Transverse colon (tissue), 4 donors: ENCODE measurements at places on chromosomes 12 and 14. TPM values are rescaled to one million over a fixed set of nuclear protein-coding genes. Genes with fewer than 3 reads are reported as not detected.

DNA sequence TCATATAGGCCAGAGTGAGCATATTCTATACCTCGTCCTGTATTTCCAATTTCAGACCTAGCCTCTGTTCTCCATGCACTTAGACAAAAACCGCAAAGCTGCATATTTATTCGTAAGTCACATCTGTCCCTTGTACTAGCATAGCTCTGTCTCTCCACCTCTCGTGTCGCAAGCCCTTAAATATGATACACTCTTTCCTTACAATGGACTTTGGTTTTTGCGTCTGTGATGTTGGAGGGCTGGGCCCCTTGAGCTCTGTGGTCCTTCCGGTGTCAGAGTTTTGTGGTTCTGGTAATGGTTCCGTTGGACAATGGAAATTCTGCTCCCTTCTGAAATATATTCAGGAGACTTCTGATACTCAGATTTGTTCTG is 11.3 kb downstream of the PRKCH start:
- H3K4me1 ChIP-seq: no peaks in the 10 kb centered on the region
- no peaks in the 10 kb centered on the region for H3K27me3 ChIP-seq
- no peak for DNase-seq
- peak overlapping the region; percentile 24 for H3K27ac ChIP-seq
- no peaks in the 10 kb centered on the region for H3K36me3 ChIP-seq

DNA sequence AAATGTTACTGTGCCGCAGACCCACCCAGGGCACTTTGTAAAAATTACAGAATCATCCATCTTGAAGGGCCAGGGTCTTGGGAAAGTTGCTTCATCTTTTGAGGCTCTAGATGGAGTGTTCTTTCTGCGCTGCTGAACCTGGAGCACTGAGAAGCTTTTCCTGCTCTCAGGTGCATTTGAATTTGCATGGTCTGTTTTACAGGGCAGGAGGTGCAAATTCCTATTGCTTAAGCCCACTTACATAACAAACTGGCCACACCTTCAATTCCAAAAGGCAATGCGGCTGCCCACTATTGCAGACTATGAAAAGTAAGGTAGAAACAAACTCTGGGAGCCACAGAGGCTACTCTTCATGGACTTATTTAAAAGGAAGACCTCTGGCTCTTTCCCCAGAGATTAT is 254.8 kb downstream of the CACNA1C start:
- no peaks in the 10 kb centered on the region for H3K4me1 ChIP-seq
- no peaks in the 10 kb centered on the region for H3K36me3 ChIP-seq
- no peak overlapping the region for H3K27ac ChIP-seq

Gene CELA1
- total RNA-seq: not detected

Gene APOF
- total RNA-seq: not detected

DNA sequence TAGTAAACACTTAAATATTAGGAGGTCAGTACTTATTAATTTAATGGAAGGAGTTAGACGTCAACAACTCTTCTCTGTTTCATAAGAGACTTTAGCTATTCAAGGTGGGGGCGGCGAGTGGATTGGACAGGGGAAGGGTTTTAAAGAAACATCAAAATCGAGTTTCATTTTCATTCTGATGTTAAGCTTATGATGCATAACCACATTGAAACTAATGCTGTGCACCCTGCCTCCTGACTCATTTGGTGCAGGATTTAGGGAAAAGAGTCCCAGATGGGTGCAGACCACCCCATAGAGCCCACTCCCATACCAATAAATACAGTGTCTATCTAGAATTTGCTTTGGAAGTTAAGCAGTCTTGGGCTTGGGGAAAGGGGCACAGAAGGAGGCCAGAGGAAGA is 7.4 kb downstream of the ZBTB39 start:
- no peak overlapping the region for H3K4me3 ChIP-seq
- no peaks in the 10 kb centered on the region for H3K27me3 ChIP-seq
- H3K4me1 ChIP-seq: peaks cover 8% of the 10 kb centered on the region
- H3K36me3 ChIP-seq: peaks cover 8% of the 10 kb centered on the region
- H3K27ac ChIP-seq: no peak overlapping the region

Gene CKB
- 1,540 TPM for total RNA-seq

- no peaks in the 10 kb centered on the region for H3K36me3 ChIP-seq
- no peaks in the 10 kb centered on the region for H3K27me3 ChIP-seq
- peak overlapping the region; percentile 99 for H3K27ac ChIP-seq
- peaks cover 31% of the 10 kb centered on the region for H3K4me1 ChIP-seq
- peak; percentile 29 for DNase-seq
- peak overlapping the region; percentile 50 for H3K4me3 ChIP-seq
Measured at GRCh38 chr12:14768823-14769405, 34.4 kb downstream of the WBP11 start.

Gene FITM1
- not detected for total RNA-seq

DNA sequence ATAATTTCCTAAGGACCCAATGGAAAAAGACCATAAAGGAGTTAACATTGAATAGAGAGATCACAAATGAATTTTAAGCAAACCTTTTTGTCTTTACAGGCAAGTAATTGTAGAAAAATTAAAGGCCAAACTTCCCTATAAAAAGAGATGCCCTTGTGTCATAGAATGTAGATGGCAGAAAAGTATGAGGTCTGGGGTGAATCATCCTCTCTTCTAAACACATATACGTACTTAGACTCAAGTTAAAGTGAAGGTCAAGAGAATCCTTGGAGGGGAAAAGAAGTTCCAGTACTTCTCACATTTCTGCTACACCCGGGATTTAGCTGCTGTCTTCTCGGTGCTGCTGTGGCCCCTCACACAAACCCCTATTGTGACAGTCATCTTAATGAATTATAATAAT is 116.2 kb upstream of the ARID2 start:
- no peaks in the 10 kb centered on the region for H3K4me1 ChIP-seq
- no peaks in the 10 kb centered on the region for H3K27me3 ChIP-seq
- no peak for DNase-seq

Gene PIANP
- total RNA-seq: not detected

Gene TAS2R31
- total RNA-seq: 12.9 TPM

Gene NOVA1
- 3.1 TPM for total RNA-seq

GRCh38 chr14:74917646-74918081 is 5.4 kb downstream of the RPS6KL1 start:
- no peak overlapping the region for H3K27ac ChIP-seq
- no peak overlapping the region for H3K4me3 ChIP-seq
- H3K27me3 ChIP-seq: no peaks in the 10 kb centered on the region
- no peaks in the 10 kb centered on the region for H3K36me3 ChIP-seq
- no peak for DNase-seq
- peaks cover 5% of the 10 kb centered on the region for H3K4me1 ChIP-seq

Gene OTOGL
- total RNA-seq: 0.41 TPM

DNA sequence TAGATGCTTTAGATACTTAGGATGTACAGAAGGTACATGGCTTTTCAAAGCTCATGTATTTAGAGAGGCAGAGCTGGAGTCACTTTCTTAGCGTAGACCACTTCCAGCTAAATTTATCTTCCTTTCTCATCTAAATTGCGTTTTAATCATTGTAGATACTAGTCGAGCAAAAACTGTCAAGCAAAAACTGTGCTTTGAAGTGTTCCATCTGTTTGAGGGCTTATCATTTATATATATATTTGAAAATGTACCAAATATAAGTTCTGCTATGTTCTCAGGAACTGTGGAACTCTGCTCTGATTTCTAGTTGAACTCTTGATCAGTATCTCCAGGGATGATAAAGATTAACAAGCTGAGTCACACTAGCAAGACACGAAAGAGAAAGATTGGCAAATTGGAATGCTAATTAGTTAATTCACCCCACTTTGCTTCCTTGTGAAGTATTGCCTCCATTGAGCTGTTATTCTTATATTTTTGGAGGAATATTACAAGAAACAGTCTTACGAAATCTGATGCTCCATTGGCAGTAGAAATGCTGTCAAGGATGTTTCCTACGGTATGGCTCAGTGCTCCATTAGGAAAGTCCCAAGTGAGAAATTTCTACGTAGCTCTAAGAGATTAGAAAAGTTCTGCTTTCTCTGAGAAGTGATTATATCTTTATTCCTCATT is 310.7 kb downstream of the AEBP2 start:
- H3K36me3 ChIP-seq: no peaks in the 10 kb centered on the region
- no peak overlapping the region for H3K4me3 ChIP-seq
- H3K27me3 ChIP-seq: no peaks in the 10 kb centered on the region
- no peaks in the 10 kb centered on the region for H3K4me1 ChIP-seq
- H3K27ac ChIP-seq: no peak overlapping the region
